Activated T-cell treated with anti-CD3 and anti-CD28 coated beads, Interleukin-2, amount 50 U/mL, for 1 hour (primary cell): ENCODE measurements at places on chromosomes 6 and 20.
A peak's percentile ranks its signal among the peaks of the same experiment; 100 is the strongest.

- DNase-seq, result no peak
Observed at GRCh38 chr20:21510414-21511384, 3.2 kb downstream of the NKX2-2 start.

GRCh38 chr6:151112130-151112529, 127.6 kb upstream of the AKAP12 start:
- no peak for DNase-seq

GRCh38 chr6:14917109-14917910, 328.6 kb upstream of the JARID2 start:
- no peak for DNase-seq

- DNase-seq, result peak; percentile 60
Observed at GRCh38 chr20:53869466-53870258, 200.7 kb downstream of the BCAS1 start.

- DNase-seq, result no peak
Observed at GRCh38 chr6:20213271-20213798, 1.1 kb upstream of the MBOAT1 start.

- DNase-seq, result no peak
Observed at GRCh38 chr20:35363190-35363589, 48.6 kb downstream of the UQCC1 start.

GRCh38 chr20:40441771-40442170, 247.3 kb downstream of the MAFB start:
- no peak for DNase-seq

DNA sequence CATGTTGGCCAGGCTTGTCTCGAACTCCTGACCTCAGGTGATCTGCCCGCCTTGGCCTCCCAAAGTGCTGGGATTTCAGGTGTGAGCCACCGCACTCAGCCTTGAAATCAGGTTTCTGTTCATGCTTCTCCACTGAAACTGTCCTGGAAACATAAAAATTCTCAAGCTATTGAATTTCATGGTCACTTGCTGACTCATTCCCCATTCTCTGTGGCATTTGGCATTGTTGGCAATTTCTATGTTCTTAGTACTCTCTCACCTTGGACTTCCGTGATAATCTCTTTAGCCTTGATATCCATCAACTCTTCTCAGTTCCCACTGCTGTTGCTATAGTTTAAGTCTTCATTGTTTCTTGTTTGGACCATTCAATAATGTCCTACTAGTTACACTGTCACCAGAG, 6.2 kb downstream of the SEL1L2 start:
- DNase-seq, result no peak

DNA sequence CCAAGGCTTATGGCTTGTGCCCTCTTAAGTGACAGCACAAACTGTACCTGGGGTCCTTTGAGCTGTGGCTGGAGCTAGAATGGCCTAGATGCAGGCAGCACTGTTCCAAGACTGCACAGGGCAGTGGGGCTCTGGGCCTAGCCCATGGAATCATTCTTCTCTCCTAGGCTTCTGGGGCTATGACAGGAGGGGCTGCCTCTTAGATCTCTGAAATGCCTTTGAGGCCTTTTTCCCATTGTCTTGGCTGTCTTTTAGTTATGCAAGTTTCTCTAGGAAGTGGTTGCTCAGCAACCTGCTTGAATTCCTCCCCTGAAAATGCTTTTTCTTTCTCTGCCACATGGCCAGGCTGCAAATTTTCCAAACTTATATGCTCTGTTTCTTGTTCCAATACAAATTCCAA, 183.4 kb downstream of the WDR27 start:
- DNase-seq, result no peak

DNA sequence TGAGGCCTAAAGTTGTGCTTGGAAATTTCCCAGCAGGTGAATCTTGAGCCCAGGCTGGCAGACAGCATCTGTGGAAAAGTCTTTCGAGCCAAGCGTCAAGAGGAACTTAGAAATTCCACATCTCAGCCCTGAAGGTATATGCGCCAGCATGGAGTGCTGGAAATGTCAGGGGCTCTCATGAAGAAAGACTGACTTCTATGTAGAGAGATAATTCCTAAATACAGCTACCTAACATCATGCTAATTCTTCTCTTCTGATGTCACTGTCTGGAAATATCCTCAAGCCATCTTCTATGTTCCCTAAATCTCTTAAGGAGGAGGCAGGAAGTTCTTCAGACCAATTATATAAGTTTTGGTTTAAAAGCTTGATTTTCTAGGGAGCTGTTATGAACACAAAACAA, 492.4 kb upstream of the MARCKS start:
- no peak for DNase-seq

- no peak for DNase-seq
Observed at GRCh38 chr6:137892271-137892708, 25.2 kb downstream of the TNFAIP3 start.

DNA sequence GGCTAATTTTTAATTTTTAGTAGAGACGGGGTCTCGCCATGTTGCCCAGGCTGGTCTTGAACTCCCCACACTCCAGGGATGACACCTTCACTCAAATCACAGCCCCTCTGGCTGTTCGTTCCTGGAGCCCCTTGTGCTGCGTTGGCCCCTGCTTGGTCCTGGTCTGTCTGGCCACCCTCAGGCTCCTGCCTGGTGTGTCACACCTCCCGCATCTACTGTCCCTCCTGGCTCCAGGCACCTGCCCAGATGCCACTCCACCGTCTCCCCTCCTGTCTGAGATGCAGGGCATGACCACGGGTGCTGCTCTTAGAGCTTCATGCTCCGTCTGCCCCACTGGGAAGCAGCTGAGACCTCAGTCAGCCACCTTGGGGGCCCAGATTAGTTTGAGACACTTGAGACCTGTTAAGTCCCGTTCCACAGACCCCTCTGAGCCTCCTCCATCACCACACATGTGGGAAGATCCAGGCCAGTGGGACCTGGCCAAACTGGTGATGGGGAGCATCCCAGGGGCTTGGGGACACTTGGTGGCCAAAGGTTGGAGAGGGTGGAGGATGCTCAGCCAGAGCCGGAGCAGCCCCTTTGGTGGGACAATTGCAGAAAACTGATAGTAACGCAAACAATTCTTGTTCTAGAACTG, 21.9 kb upstream of the NPBWR2 start:
- DNase-seq, result no peak

GRCh38 chr6:33840048-33840926, 36.5 kb upstream of the MLN start:
- no peak for DNase-seq

GRCh38 chr6:105890521-105891244, 195.5 kb upstream of the PRDM1 start:
- no peak for DNase-seq

DNA sequence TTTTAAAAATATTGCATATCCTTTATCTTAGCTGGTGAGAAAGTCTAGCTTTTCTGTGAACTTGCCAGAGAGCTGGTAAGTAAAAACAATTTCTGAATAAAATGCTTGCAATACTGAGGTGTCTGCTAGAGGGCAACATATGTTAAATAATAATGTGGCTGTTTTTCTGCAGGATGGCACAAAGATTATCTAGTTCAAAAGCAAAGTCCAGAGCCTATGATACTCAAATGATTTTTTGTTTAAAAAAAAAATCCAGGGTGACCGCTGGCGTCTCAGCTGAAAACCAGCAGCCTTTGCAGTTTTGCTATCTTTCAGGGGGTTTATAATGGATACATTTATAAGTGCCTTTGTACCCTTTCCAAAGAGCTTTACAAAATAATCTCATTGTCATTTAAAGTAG, 194.9 kb downstream of the PHACTR1 start:
- no peak for DNase-seq

GRCh38 chr6:129865013-129865412, 3.9 kb upstream of the TMEM244 start:
- no peak for DNase-seq

GRCh38 chr6:152948150-152948768, 34.6 kb downstream of the FBXO5 start:
- DNase-seq, result no peak

DNA sequence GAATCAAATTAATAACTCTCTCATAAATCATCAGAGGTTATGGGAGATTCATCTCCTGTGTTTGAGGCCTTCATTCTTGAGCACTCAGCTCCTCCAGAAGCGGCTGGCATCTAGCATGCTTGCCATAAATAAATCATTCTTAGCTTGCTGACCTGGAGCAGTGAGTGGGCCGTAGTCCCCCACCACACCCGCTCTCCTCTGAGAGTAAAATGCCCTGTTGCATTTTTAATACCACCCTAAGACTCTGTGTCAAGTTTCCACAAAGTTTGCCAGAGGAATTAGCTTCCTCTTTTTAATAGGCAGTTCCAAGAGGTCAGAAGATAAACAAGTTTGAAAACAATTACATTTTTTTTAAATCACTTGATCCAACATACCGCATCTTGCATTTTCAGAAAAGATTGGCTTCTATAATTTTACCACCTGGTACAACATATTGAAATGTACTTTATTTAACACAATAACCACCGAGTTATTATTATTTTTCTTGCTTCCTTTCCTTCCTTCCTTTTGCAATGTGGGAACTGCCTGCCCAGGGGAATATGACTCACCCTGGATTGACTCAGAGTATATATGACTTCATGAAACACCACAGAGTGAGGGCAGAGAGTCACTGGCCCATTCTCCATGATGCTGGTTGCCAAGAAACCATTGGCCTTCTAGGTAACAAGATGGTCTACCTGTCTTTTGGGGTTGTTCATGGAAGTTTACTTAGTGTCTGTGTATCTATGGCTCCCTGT, 29.4 kb upstream of the CLIC5 start:
- no peak for DNase-seq

GRCh38 chr6:134183844-134184243, 131.4 kb upstream of the SLC2A12 start:
- DNase-seq, result no peak

DNA sequence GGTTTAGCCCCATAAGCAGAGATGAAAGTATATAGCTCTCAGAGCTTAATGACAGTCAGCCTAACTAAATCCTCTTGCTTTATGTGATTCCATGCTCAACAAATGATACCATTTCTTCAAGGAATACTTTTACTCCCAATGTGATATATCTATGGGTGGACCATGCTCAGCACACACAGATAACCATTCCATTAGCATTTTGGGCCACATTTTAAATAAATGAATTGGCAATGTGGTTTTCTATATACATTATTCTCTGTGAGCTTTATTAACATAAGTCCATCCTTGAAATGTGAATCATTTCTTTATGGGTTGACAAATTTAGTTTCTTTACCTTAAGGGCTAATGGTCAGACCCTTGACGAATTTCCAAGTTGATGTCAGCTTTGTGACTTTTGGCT, 329.3 kb upstream of the CITED2 start:
- no peak for DNase-seq

- no peak for DNase-seq
Observed at GRCh38 chr6:99362678-99363268, 13.3 kb upstream of the FAXC start.

DNA sequence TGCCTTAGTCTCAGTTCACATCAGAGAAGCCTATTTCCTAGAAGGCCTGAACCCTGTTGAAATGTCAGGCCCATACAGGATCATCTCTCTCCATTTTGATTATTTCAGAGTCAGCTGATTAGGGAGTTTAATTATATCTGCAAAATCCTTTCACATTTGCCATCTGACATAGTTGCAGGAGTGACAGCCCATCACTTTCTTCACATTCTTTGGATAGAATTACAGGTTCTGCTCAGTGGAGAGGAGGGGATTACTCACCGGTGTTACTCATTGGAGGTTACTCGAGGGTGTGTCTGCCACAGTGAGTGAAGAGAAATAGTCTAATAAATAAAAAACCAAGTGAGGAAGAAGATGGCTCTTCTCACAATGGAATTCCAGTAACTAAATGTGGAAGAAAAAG, 216.8 kb downstream of the TMEM242 start:
- DNase-seq, result no peak

DNA sequence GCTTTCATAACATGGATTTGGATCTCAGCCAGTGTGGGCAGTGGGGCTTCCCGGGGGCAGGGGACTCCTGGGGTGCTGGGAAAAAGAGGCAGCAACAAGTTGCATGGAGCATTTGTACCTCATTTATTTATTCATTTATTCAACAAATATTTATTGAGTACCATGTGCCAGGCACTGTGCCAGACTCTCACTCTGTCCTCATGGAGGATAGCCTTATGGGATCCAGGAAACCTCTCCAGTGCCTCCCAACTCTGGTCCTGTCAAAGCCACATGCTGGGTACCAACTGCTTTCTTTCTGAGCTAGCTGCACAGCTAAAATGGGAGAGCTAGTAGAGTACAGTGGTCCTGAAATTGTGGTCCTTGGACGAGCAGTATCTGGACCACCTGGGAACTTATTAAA, 87.8 kb upstream of the EPB41L1 start:
- no peak for DNase-seq

DNA sequence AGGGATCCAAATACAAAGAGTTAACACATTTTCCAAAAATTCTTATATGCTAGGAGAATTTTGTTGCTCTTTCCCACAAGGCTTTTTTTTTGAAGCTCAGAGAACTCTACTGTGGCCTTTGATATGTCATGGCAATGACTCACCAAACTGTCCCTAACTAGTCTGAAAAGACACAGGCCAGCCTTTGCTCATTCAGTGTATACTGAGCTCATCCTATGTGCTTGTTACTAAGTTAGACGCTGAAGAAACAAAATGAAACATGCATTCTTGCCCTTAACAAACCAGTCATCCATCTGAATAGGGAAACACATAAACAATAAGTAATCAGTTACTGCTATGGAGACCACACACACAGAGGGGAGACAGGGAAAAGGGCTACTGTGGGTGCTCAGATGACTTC, 291.8 kb downstream of the FOXC1 start:
- no peak for DNase-seq

DNA sequence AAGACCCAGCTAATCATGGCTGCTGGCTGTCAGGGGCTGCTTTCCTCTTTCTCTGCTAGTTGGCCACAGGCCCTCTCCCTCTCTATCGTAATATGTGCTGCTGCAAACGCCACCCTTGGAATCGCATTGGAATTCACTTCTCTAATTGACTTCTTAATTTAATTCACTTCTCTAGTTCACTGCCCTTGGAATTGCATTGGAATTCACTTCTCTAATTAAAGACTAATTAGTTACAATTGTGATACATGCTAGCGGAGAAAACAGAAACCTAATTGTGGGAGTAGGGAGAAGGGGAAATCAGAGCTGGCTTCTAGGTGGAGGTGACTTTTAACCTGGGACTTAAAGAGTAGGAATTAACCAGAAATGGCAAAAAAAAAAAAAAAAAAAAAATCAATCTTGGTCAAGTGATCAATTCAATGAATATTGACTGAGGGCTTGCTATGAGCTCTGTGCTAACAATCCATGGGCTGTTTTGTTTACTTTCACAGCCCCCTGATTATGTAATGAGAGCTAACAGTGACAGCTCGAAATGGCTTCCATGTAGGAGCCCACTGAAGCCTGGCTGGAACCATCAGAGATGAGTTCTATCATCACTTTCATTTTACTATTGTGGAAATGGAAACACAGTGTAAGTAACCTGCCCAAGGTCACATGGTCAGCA, 11.3 kb downstream of the ZFP64 start:
- no peak for DNase-seq
